ENCODE measurements at places on chromosomes 1 and 21.

GRCh38 chr1:243723458-243724043 lies 126.5 kb downstream of the AKT3 start:
- DNase-seq: no peak

DNA sequence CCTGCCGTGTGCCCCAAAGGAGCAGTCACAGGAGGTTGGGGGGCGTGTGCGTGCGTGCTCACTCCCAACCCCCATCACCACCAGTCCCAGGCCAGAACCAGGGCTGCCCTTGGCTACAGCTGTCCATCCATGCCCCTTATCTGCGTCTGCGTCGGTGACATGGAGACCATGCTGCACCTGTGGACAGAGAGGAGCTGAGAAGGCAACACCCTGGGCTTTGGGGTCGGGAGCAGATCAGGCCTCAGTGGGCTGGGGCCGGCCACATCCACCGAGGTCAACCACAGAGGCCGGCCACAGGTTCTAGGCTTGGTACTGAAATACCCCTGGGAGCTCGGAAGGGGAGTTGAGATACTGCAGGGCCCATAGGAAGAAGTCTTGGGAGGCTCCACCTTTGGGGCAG lies 23.5 kb downstream of the COL6A1 start:
- DNase-seq: no peak

DNA sequence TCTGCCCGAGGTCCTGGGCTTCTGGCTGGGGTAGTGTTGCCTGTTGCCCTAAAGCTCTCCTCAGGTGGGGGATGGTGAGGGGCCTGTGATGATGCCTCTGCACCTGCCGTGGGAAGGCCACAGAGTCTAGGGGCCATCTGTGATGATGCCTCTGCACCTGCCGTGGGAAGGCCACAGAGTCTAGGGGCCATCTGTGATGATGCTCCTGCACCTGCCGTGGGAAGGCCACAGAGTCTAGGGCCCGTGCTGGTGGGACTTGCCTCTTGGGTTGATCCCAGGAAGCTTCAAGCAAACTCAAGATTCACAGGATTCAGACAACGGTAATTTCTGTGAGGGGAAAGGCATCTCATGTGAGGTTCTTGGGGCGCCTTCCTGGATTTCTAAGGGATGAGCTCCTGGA lies 17.3 kb downstream of the SPSB1 start:
- DNase-seq: no peak

DNA sequence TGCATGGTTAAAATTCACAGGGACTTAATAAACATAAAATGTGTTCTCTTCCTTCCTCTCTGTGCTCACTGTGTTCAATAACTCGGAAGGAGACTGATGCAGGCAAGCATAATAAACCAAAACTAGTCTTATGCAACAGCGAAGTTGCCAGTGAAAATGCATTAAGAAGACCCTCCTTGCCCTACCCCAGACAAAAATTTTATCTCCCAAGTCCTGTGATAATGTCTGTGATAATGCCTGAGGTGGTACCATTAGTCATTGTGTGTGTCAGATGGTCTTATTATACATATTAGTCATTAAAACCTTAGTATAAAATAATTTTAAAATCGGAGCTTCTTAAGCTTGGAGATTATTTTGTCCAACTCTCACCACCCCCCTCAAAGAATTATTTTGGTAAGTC lies 97.8 kb downstream of the NGF start:
- no peak for DNase-seq

GRCh38 chr1:18738126-18738525 lies 107.5 kb downstream of the PAX7 start:
- DNase-seq: no peak

DNA sequence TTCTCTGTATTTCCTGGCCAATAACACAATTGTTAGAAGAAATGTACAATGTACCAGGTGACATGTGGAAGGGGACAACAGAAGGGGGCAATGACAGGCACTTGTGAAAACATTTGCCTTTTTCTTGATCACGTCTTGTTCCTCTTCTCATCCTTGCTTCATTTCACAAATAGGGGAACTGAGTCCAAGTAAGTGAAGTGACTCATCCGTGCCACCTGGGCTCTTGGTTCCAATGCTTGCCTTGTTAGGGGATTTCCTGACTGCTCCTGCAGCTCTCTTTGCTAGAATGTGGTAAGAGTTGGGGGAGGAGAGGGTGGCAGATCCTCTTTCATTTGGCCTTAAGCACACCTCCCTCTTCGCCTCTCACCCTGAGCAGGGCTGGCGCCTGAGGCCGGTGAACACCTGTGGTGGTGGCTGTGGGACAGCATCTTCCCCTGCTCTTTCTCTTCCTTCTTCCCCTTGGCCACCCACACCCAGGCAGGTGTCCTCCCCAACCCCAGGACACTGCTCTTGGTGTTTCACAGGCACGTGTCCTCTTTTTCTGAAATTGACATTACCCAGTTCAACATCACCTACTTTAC lies 2.2 kb upstream of the RHEX start:
- no peak for DNase-seq

GRCh38 chr1:8905582-8906191 lies 27.2 kb upstream of the ENO1 start:
- no peak for DNase-seq

- no peak for DNase-seq
Measured at GRCh38 chr1:193539731-193540459, 353.5 kb upstream of the B3GALT2 start.

GRCh38 chr1:66331658-66332547 lies 202.1 kb upstream of the SGIP1 start:
- DNase-seq: no peak

- DNase-seq: no peak
Measured at GRCh38 chr1:219159946-219160645, 13.6 kb upstream of the LYPLAL1 start.

DNA sequence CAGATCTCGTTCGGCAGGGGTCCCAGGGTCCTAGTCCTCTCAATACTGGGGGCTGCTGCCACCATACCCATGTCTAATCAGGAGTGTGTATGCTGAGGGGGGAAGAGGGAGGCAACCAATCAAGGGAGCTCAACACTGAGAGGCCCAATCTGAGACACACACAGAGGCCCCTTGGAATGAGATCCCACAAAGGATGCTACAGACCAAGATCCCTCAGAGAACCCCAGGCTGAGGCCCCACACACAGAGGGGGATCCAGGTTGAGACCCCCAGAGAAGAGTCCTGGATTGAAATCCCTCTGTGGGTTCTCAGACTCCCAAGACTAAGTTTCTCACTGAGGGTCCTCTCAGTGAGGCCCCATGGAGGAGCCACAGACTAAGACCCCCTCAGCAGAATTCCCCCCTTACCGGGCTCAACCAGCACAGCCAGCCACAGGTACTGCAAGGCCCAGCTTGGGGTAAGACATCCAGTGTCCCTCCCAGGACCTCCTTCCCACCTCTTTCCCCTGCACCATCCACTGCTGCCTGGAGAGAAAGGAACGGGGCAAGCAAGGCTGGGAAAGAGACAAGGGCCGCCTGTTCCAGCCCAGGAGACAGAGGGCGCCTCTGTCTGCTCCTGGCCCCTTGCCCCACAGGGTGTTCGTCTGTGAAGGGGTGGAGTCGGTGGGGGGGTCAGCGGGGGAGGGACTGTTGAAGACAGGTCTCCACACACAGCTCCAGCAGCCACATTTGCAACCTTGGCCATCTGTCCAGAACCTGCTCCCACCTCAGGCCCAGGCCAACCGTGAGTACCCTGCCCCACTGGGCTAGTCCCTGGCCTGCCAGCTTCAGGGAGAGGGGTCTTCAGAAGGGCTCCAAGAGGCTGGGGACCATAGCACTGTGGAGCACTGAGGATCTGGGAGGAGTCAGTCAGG lies at the start of gene S100A1:
Gene S100A1, plus strand, starts transcription at position 720 of the 912 bp plus-strand sequence. CDS start 2,088 bp downstream, outside the sequence.
- DNase-seq: peak; percentile 90

DNA sequence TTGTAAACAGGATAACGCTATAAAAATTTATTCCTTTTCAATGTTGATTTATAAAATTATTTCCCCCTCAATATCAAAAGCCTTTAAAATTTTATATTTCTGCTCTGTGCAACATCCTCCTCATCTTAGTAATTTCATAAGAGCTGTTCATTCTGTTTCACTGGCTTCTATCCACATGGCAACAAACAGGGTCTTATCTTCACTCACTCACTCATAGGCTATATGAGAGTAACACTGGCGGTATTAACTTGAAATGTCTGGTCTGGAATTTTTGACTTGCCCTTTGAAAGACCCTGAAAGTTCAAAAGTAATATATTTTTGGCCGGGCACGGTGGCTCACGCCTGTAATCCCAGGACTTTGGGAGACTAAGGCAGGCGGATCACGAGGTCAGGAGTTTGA lies 77.4 kb upstream of the KRTAP11-1 start:
- DNase-seq: no peak

DNA sequence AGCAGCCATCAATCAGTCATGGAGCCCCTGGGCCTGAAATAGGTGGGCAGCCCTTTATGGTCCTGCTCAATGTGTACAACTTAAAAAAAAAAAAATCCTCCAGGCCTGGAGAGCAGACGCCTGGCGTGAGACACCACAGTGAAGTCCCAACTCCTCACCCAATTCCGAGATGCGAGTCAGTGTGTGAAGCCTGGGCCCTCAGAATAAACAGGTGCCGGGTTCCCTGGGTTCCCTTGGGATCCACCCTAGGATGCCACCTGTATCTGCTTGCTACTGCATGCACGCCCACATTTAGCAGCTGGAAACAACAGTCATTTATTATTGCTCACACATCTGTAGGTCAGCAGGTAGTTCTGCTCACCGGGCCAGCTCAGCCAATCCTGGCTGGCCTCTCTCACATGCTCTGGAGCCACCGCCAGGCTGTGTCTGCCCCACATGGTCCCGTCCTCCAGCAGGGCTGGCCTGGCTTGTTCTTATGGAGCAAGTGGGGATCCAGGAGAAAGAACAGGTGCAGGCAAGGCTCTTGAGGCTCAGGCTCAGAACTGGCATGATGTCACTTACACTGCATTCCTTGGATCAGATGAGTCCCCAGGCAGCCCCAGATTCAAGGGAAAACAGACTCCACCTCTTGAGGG lies 172.7 kb downstream of the NPHP4 start:
- DNase-seq: no peak

DNA sequence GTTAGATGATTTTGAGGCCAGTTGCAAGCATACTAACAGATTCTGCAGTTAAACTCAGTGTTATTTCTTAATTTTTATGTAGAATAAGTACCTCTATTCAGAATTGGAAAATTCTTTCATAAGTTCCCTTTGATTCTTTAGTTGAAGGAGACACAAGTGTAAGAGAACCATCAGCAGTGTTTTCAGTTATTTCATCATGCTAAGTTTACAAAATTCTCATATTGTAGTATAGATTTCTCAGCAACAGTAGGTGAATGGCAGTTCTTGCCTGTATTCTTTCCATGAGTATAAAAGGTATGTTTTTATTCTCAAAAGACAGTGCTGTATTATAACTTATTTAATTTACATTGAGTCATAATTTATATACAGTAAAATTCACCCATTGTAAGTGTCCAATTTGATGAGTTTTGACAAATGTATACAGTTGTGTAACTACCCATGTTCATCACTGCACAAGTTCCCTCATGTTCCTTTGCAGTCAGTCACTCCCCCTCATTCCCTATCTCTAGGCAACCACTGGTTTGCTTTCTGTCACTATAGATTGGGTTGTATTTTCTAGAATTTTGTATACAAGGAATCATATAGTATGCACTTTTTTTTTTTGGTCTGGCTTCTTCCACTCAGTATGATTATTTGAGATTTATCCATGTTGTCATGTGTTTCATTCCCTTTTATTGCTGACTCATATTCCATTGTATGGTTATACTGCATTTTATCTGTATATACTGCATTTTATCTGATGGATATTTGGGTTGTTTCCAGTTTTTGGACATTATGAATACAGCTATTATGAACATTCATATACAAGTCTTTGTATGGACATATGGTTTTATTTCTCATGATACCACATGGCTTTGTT lies 3.9 kb downstream of the RPS6KC1 start:
- no peak for DNase-seq

GRCh38 chr1:203316626-203317093 lies 11.3 kb downstream of the BTG2 start:
- no peak for DNase-seq

DNA sequence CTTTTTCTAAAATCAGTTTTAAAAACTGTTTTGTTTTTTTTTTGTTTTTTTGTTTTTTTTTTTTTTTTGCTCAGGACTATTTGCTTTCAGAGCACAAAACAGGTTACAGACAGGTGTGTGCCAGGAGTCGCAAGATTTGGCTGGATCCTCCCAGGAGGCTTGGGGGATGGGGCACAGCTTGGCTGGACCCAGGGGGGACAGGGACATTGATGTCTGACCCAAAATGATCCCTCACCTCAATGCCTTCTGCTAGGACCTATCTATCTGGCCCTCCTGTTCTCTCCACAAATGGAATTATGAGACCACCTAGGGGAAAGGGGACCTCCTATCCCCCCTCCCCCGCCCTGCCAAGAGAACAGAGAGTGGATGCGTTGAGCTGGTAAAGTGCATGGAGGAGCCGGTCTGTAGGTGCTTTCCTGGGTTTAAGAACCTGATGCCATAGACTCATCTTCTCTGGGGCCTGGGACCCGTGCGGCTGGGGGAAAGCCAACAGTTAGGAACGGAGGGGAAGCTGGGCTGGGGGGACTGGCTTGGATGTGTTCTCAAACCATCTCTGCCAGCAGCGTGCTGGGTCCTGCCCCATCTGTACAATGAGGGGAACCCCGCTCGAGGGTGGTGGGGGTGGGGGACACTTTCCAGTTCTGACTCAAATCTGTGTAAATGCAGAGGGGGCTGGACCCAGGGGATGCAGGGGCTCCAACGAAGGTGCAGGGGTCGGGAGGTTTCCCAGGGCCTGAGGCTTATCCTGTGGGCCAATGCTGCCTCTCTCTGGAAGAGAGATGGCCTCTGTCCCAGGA lies 28.9 kb downstream of the RUNX3 start:
- no peak for DNase-seq

DNA sequence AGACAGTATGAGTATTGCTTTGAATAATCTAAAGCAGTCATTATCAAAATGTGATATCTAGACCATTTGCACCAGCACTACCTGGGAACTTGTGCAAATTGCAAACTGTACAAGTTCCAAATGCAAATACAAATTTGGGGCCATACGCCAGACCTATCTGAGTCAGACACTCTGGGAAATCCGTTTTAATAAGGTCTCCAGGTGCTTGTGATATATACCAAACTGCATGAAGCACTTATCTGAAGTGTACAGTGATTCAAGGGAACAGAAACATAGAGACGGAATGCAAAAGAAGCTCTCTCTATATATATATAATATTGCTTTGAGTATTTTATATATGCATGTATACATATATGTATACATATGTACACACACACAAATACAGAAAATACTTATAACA lies 36.2 kb upstream of the ASPM start:
- DNase-seq: no peak

- DNase-seq: no peak
Measured at GRCh38 chr21:31597683-31598082, 61.8 kb upstream of the SOD1 start.

GRCh38 chr1:56912325-56912724 lies 53.5 kb downstream of the C8B start:
- DNase-seq: no peak

- peak; percentile 15 for DNase-seq
Measured at GRCh38 chr1:3103967-3104677, 35.1 kb downstream of the PRDM16 start.

Data from substantia nigra (tissue), 51 donors.